ENCODE measurements at places on chromosomes 6 and 20.
A peak's percentile ranks its signal among the peaks of the same experiment; 100 is the strongest.

GRCh38 chr6:36605560-36606391 is 11.6 kb downstream of the SRSF3 start:
- peak; percentile 19 for DNase-seq

DNA sequence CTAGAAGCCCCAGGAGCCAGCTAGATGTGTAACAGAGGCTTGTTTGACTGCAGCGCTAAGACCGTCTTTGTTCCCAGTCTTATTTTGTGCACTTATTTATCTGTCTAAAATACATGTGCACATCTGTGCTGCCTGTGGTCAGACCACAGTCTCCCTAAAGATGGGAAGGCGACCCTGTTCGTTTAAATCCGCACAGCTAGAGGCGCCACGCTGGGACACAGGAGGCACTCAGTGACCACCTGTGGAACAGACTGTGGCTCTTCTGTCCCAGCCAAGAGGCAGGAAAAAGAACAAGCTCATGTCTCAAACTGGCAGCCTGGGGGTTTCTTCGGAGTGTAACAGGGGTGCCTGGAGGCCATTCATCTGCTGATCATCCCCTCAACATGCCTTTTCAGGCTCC is 66.8 kb downstream of the CPNE5 start:
- no peak for DNase-seq

DNA sequence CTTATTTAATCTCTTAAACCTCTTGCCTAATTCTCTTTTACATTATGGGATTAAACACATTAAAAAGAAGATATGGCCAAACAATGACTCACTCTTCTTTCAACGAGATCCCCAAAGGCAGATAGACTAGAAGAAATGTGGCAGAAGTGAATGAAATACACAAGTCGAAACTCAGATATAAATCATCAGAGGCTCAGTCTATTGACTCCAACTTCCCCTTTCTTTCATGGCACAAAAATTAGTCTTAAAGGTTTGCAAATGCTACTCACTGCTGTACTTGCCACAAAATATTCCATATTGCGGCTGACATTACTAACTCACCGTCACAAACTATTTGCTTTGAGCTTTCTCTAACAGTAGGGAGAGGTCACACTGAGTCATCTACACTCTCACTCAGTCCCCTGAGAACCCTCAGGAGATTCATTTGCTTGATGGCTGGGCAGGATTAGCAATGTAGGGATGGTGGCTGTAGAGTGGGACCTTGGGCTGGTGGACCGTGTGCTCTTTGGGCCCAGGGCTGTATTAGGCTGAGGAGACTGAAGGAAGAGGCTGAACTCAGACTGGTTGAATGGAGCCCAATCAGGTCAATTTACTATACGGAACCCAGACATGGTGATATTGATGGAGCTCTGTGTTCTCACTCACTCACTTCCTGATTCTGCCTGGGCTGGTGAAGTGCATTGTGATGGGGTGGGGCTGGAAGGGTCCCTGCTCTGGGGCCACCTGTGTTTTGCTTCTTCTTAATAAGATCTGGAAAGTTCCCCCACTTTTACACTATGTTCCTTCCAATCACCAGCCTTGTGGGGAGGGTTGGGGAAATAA is 42.8 kb upstream of the UBR2 start:
- peak; percentile 30 for DNase-seq

DNA sequence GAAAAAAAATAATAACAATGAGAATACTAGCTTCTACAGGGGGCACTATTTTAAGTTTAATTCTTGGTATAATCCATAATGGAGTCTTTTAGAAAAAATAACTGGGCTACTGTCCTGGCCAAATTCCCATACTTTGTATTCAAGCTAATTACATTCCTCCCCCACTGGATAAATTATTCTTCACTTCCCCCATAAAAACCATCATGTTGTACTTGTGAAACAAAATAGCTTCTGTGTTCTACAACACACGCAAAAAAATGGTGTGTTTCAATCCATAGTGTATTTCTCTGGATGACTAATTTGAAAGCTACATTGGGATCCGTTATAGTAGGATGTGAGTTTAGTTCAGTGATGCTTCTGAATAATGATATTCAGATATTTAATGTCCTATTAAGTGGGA is 21.6 kb upstream of the HDDC2 start:
- no peak for DNase-seq

GRCh38 chr6:97865612-97866011 is 582.6 kb upstream of the MMS22L start:
- DNase-seq: no peak

- no peak for DNase-seq
Observed at GRCh38 chr6:48959251-48960060, 503.6 kb downstream of the MMUT start.

DNA sequence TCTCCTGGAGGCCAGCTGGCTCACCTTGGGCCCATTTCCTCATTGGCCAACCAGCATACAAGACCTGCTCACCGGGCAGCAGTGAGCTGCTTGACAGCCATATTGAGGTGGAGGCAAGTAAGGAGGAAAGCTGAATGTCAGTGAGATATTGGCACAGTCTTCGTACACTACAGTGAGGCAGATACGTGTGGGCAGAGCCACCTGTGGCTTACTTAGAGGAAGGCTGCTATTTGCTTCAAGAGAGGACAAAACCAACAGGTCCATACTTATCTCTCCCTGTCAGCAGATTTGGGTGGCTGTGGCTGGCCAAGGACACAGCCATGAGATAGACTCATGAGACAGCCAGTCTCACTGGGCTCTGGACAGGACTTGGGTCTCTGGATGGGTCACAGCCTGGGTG is 15.1 kb upstream of the MCM3 start:
- DNase-seq: no peak

DNA sequence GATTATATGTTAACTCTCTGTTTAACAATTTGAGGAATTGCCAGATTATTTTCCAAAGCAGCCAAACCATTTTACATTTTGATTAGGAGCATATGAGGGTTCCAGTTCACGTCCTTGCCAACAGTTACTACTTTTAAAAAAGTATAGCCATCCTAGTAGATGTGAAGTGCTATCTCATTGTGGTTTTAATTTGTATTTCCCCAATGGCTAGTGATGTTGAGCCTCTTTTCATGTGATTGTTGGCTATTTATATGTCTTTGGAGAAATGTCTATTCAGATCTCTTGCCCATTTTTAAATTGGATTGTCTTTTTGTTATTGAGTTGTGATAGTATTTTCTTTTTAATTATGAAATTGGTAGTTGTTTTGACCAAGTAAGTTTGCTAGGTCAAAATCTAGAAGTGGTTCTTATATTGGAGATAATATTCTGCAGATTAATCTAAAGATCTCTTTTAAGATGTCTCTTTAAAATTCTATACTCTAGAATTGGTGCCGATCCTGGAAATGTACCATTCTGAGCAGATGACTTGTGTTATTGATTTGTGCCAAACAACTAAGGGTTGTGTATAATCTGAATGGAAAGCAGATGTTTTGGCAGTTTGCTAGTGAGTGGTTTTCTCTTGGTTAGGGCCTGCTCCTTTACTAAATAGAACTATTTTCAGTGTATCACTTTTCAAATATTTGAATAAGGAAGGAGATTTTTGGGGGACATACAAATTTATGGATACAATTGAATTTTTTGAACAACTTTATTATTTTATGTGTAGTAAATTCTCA is 99.5 kb downstream of the CDKAL1 start:
- no peak for DNase-seq

GRCh38 chr20:61802721-61803311 is 262.9 kb downstream of the TAF4 start:
- DNase-seq: no peak

GRCh38 chr6:110876806-110877564 is 2.4 kb downstream of the AMD1 start:
- DNase-seq: no peak

DNA sequence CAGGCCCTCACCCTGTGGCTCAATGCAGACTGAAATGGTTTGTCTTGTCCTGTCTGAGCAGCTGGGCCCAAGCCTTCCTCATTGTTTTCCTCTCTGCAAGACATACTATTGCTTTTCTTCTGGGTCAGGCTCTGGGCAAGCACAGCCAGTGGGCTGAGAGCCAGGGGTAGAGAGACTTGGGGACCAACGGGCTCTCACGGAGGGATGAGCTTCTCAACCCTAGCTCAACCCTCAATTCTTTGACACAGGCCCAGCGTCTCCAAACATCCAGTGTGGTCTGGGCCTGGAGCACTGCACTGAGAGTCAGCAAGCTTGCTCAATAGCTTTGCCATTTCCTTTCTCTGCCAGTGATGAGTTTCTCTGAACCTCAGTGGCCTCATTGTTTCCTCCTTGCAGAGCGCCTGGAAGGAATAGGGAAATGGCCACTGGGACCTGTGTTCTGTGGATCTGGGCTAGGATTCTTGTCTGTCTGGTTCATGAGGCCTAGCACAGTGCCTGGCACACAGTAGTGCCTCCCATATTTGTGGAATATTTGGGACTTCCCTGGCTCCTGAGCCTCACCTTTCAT is 9.3 kb downstream of the ANGPT4 start:
- DNase-seq: no peak

- DNase-seq: no peak
Observed at GRCh38 chr20:62406635-62407176, 379 bp downstream of the CABLES2 start.

- no peak for DNase-seq
Observed at GRCh38 chr20:20286061-20286460, 81.8 kb upstream of the INSM1 start.

GRCh38 chr6:26199057-26199772 is 112.0 kb downstream of the HFE start:
- DNase-seq: peak; percentile 87

DNA sequence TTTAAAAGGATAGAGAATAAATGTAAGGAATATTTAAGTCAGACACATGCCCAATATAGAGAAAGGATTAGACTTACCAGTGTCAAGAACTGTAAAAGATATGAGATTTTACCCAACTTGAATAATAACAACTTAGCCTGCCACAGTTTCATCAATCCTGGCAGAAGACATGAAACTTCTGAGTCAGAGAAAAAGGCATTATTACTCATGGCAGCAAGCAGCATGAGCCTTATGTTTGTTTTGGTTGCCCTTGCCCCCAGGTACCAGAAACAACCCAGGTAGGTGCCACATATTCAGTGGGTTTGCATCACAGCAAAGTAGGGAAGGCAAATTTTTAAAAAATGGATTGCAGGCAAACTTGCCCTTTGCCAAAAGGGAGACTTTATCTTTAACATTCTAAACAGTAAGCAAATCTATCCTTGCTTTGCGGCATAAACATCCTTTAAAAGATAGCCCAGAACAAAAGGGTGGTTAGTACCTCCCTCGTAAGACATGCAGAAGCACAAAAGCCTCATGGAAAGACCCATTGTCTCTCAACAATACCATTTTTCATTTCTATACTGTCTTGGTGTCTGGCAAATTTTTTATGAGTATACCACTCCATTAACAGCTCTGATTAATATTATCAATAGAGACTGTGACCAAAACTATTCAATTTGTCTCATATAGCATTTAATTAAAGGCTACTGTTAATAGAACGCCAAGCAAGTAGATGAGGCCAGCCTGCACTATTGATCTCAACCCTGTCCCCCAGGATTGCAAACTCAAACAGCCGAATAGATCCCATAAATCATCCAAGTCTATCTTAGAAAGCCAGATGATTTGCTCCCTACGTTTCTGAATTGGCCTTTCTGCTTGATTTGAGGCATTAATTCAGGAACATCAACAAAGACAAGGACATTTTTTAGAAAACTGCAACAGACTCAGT is 185.1 kb downstream of the COL19A1 start:
- DNase-seq: no peak

DNA sequence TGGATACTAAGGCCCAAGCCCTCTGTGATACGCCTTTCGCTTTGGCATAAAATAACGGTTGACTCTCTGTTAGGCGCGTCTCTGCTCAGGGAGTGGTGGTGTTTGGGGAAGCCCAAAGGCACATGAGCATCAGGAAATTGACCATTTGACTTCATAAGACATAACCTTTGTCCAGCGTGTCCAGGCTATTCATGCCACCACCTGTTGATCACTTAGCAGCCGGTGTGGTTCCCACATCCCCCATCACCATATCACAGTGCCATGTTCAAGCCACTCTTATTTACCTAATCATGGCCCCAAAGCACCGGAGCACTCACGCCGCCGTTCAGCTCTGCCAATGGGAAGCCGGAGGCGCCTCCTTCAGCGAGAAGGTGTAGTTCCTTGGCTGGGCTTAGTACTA is 27.9 kb downstream of the SLCO4A1 start:
- no peak for DNase-seq

- DNase-seq: no peak
Observed at GRCh38 chr6:41546475-41546865, 289 bp downstream of the FOXP4 start.

DNA sequence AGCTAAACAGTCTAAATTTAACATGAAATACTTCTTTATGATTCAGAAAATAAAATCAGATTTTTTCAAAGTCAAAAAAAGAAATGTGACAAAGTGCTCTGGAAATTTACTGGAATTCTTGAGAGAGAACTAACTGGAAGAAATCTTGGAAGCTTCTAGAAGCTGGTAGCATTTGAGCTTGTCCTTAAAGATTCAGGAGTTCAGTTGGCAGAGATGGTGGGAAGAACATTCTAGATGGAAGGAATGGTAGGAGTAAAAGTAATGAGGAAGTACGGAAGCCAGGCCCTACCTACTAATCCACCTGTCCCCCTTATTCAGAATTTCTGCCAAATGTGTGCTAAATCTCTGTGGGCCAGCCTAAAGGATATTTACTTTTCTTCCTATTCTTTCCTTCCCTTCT is 21.2 kb downstream of the RALY start:
- no peak for DNase-seq

DNA sequence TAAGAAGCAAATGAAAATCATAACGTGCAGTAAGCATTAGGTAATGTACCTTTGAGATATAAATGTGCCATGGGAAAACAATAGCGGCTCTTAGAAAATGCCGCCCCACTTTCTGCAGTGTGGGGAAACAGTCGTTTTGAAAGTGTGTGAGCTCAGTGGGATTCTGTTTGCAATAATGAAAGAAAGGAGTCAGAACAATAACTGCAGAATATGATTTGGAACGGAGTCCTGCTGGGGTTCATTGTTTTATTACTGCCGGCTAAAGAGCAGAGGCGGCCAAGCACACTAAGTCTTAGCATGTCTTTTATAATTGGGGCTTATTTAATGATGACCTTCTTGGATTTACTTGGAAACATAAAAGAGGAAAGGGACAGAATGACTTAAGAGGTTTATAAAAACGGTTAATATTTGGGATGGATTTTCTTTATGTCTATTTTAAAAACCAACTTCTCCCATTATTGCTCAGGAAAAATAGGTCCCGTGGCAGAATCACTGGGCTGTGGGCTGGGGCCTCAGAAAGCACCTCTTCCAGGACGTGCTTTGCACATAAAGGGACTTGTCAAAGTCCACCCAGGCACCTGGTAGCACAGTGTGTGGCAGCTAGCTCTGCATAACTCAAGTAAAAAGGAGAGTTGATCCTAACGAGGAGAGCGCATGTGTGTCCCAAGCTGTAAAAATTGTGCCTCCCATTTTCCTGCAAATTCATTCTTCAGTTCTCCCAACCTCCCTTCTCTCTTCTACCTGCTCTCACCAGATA is 44.0 kb upstream of the SLC22A16 start:
- no peak for DNase-seq

- DNase-seq: no peak
Observed at GRCh38 chr6:105991561-105992314, 94.4 kb upstream of the PRDM1 start.

DNA sequence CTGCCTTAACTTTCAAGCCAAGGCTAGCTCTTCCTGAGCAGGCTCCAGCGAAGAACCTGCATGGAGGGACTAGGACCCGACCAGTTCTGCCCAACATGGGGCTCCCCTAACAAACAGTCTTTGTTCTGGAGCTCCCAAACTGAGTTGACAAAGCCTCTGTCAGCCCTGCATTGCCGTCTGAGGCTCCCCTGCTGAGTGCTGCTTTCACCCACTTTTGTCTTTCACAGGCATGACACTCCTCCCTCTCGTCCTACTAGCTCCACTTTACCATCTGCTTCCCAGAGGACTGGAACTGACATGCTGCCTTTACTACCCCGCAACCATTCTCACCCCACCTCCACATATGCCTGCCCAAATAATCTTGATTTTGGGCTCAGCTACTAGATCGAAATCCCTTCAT is 45.1 kb upstream of the B4GALT5 start:
- no peak for DNase-seq

All from activated T-cell treated with anti-CD3 and anti-CD28 coated beads, Interleukin-2, amount 50 U/mL, for 48 hours (primary cell).